Fibroblast of the conjunctiva (primary cell): ENCODE measurements at places on chromosomes 5 and 9.

DNA sequence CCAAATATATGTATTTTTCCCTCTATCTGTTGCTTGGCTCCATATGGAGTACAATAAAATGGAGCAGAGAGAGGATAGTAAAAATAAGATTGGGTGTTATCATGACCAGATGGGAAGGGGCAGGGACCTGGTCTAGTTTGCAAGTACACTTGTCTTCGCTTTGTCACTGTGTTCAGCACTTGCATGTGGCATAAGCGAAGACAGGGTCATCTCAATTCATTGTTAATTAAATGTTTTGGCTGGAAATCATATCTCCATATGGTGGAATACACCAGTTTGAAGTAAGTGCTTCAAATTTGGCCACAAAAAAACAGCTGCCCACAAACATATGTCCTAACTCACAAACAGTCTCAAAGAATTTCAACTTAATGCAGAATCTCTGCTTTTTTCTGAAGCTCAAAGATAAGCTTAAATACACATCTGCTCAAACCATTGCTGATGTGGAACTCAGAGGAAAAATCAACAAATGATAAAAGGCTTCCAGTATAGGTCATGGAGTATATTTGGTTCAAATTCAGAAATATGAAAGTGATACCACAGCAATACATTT lies 865.4 kb downstream of the TLE4 start:
- no peak for DNase-seq

GRCh38 chr9:117191504-117192261 lies 223.2 kb downstream of the ASTN2 start:
- no peak for DNase-seq

DNA sequence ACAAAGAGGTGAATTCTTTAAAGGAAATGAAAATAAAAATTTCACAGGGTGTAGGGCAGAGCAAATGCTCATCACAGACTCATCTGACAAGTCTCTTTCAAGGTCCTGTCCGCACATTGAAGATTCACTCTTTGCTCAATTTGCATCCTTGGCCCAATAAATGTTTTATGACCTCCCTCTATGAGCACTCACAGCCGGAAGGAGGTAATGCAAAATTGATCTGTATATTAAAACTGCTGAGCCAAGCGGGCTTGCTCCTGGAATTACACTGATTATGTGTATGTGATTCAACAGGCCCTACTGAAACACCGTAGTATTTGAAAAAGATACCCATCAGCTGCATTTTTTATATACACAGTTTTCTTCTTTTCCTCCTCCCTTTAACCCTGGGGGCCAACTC lies 246.8 kb downstream of the IZUMO3 start:
- no peak for DNase-seq

- peak; percentile 73 for DNase-seq
Observed at GRCh38 chr5:94691949-94692348, 73.5 kb downstream of the SLF1 start.

- DNase-seq = no peak
Observed at GRCh38 chr5:95791751-95792150, 30.8 kb downstream of the GLRX start.
